ENCODE measurements at places on chromosomes 4 and X. TPM values are rescaled to one million over a fixed set of nuclear protein-coding genes. Genes with fewer than 3 reads are reported as not detected.
A peak's percentile ranks its signal among the peaks of the same experiment; 100 is the strongest.

DNA sequence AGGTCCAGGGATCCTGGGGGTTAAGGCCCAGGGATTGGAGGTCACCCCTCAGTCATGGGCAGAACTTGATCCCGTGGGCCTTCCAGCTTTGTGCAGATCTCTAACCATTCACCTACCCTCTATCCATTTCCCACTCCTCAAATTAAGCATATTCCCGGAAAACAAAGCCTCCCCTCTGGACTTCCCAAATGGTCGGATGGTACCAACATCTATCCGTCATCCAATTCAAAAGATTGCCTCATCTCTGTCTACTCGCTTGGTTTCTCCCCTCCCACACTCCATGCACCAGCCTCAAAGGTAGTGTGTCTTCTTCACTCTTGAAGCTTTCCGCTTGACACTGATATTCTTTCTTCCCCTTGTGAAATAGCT is 473 bp upstream of the BCLAF3 start:
- peak; percentile 19 for DNase-seq

CT45A5 gene
- not detected for total RNA-seq

DNA sequence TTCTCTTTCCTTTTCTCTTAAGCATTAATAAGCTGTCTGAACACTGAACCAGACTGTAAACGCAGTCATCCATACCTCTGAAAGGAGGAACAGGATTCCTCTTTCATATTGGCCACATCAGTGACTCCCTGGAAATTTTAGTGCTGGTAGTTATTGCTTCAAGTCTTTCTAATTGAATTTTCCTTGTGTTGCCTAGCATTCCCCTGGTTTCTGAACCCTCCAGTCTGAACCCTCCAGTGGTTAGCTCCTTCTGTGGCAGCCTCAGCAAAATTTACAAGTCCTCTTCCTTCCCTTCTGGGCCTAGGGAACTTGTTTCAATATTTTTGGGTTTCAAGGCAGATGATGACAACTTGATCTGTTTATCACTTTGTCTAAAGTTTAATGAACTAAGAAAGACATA is 7.9 kb downstream of the SPARCL1 start:
- no peak for DNase-seq

DNA sequence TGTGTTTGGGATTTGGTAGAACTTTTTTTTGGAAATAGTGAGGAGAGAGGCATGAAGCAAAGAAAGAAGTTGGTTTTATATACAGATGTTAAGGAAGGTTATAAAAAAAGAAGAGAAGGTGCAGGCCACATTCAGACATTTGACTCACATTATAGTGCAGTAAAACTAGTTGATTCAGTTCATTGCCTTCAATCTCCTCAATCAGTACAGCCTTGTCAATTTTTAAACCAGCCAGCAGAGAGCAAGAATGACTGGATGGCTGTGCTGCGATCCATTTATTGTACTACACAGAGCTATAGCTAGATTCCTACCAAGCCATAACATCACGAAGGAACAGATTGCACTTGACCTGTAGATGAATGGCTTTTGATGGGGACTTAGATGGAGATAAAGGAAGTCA is 79.7 kb upstream of the LSM6 start:
- DNase-seq: no peak

- DNase-seq: no peak
Observed at GRCh38 chrX:39929379-39930025, 168.3 kb downstream of the BCOR start.

DNA sequence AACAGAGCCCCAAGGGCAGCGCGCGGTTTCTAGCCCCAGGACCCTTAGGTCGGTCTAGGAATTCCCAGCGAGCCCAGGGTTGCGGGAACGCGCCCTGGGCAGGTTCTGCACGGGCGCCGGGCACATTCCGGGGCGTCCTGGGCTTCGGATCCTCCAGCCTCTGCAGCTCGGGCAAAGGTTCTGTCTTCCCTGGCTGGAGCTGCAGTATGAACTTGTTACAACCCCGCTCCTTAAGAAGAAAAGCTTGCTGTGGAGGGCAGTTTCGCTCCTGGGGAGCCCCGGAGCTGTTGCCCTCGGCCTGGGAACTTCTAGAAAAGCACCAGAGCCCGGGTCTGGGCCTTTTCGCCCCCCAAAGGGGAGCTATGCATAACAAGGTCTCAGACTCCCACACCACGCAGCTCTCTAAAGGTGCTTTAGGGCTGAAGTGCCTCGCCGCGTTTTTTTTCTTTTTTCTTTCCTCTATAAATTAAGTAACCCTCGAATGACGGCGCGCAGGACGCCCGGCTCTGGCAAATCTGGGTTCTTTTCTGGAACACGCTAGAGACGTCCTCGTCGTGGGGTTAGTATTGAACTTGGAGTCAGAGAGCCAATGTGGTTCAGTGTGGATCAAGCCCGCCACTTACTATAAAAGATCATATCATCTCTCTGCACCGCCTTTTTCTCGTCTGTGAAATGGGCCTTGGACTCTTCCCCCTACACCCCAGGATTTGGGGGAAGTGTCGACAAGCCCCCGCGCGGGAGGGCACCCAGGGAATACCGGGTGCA is 5.7 kb downstream of the MSX1 start:
- DNase-seq: peak; percentile 47

GRCh38 chr4:183297675-183298074 is 22.4 kb downstream of the CLDN22 start:
- DNase-seq: no peak

ADGRG4 gene
- total RNA-seq: not detected

GSX2 gene
- total RNA-seq: 3.3 TPM

IL15 gene
- 1.2 TPM for total RNA-seq

MAGEB2 gene
- not detected for total RNA-seq

DNA sequence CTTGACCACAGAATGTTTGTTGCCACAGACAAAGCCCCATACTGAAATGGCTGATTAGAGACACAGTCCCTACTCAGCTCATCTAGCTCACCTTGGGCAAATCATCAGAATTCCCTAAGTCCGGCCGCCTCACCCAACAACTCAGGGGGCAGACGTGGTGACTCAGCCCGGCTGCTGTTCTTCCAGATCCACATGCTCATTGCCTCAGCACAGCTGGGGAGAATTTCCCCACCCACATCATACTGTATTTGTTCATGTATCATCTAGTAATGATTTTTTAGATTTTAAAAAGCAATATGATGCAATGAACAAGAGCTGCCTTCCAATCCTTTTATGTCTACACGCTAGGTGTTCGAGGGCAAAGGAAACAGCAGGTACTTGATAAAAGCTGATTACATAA is 333.8 kb upstream of the TENM3 start:
- no peak for DNase-seq

NEXMIF gene
- 51.4 TPM for total RNA-seq

- DNase-seq: no peak
Observed at GRCh38 chr4:99690990-99691389, 33.4 kb upstream of the C4orf54 start.

DNA sequence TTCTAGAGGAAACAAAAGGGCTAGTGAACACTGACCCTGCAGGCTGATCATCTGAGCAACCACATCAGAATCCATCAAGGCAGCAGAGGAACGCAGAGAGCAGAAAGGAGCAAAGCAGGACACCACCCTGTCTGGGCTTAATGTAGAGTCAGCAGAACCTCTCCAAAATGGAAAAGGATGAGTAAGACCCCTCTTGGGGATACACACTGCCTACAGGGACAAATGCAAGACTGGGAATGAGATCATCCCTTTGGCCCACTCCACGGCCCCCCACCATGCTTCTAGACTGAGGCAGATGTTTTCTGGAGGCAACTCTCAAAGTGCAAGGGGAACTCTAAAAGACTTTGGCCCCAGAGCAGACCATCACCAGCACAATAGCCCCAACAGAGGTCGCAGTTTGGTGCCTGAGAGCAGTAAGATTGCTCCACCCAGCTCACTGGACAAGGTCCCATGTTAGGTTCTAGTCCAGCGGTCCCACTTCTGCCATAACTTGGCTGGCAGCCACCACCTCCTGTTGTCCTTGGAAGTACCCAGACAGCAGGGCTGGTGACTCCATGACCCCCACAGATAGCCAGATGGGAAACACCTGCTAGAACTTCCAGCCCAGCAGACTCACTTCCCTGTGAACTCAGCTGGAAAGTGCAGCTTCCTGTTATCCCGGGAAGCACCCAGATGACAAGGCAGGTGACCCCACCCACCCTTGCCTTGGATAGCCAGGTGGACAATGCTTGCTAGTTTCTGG is 372.7 kb downstream of the INPP4B start:
- DNase-seq: no peak

DNA sequence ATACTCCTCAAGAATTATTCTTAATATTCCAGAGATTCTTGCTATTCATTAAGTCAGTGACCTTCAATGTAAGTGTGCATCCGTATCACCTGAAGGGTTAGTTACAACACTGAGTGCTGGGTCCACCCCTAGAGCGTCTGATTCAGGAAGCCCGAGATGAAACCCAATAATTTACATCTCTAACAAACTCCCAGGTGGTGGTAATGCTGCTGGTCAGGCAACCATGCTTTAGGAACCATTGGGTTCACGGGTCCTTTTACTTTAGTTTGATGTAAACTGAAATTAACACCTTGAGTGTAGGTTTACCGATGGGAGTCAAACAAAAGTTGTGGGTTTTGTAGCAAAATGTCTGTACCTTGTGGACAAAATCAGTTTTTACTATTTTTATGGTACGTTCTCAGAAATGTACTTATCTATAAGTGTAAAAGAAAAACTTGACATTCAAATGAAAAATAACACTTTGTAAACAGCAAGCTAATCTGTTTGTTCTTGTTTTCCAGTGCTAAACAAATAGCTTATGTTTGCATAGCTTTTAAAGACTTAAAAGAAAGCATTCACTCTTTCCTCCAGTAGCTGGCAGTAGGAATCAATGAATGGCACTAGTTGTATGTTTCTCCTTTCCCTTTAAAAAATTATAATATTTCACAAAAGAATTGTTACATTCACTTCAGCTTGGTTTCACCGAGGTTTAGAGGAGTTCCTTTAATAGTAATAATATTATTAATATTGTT is 32.7 kb downstream of the ACE2 start:
- no peak for DNase-seq

DNA sequence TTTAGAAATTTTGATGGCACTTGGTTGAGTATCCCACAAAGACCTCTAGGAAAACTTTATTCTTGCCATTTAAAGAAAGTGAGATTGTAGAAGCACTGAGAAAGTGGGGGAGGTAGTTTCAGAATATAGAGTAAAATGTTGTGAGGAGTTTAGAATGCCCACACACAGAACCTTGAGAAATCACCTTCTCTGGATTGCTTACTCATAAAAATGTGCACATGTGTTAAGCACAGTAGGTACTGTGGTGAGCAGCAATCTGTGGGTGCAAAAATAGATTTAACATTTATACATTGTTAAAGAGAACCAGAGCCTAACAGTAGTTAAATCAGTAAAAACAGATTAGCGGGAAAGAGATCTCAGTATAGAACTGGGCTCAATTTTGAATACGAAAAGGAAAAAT is 201.2 kb upstream of the NWD2 start:
- DNase-seq: no peak

GRCh38 chrX:13123247-13123856 is 78.9 kb upstream of the FAM9C start:
- DNase-seq: no peak

DNA sequence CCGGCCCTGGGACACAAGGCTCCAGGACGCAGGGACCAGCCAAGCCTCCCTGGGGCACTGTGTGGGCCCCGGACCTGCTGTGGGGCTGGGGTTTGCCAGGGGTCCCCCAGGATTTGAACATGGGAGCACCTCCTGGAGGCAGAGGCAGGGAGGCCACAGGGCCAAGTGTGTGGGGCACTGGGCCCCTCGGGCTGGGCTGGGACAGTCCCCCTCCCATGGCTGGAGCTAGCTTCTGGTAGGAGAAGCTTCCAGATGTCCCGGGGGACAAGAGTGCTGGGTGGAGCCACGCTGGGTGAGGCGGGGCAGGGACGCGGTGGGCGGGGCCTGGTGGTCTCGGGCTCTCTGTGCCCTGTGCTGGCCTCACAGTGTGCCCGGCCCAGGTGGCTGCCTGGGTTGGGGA is 18.6 kb downstream of the FGFRL1 start:
- DNase-seq: no peak

GRCh38 chr4:3311489-3312171 is 18.8 kb downstream of the RGS12 start:
- no peak for DNase-seq

MAGT1 gene
- total RNA-seq: 19.6 TPM

Data from frontal cortex (tissue), 4 donors.